Tibial nerve (tissue), 4 donors: ENCODE measurements at places on chromosomes 6 and 20.

DNA sequence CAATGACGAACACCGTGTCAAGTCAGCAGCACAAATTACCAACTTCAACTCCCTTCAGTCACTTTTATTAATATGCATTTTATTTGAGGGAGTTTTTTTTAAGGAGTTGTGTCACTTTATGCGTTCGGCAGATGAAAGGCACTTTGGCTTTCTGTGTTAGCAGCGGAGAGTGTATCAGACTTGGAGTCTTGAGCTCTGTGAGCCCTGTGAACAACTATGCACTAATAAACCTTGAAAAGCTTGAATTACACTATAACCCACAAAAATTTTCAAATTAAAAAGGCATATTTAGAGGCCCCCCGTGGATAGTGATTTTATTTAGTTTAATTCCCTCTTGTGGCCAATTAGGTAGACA lies 335.3 kb upstream of the NT5E start:
- no peak for DNase-seq

- peak; percentile 15 for DNase-seq
Measured at GRCh38 chr6:155936551-155936950, 480.9 kb upstream of the NOX3 start.

GRCh38 chr6:150596439-150596838 lies 3.2 kb upstream of the PLEKHG1 start:
- DNase-seq, result no peak

GRCh38 chr6:55726144-55726543 lies 147.2 kb upstream of the HMGCLL1 start:
- DNase-seq, result no peak

DNA sequence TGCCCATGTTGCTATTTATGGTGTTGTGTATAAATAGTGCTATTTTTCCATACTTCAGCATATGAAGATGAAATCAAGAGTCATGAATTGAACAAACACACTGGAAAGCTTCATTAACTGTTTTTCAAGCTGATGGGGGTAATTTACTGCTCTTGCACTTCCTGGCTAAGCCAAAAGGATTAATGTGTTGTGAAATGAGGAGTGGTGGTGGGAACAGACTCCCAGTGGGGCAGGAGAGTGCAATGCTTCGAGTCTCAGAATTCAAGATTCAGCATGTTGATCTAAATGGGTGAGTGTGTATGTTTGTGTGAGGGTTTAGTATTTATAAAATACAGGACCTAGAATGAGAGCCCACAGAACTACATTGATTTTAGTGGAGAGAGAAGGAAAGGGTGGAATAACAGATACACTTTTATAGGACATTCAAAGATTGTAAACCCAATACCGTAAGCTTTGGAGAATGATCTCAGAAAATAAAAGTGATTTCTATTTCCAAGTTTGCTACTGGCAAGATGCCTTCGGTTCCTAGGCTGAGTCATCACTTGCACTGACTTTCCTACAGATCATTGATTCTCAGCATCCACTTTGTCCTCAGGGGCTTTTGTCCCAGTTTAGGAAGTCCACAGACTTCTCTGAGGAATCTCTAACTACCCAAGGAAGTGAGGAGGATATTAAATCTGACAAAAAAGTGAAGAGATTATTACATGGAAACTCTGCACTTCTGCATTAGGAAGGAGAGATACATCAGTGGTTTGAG lies 303.6 kb downstream of the TRDN start:
- DNase-seq, result no peak

DNA sequence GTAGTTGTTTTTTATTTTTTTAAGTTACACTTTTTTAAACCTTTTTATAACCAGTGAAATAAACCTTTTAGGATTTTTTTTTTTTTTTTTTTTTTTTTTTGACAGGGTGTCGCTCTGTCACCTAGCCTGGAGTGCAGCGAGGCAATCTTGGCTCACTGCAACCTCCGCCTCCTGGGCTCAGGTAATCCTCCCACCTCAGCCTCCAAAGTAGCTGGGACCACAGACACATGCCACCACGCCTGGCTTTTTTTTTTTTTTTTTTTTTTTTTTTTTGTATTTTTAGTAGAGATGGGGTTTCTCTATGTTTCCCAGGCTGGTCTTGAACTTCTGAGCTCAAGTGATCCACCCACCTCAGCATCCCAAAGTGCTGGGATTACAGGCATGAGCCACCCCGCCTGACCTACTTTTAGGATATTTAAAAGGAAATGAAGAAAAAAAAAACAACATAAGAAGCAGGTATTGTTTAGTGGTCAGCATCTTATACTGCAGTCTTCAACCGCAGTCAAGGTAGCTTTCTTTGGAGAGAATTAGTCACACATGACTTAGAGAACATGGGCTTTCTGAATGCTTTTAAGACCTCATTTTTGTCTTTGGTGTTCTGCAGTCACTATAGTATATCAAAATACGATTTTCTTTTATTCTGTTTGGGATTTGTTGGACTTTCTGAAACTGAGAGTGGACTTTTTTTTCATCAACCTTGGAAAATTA lies 1.6 kb downstream of the POLR1H start:
- no peak for DNase-seq

GRCh38 chr20:24958506-24959385 lies 9.7 kb downstream of the CST7 start:
- DNase-seq, result no peak

- no peak for DNase-seq
Measured at GRCh38 chr6:29626948-29627754, 5.8 kb downstream of the GABBR1 start.

- peak; percentile 74 for DNase-seq
Measured at GRCh38 chr20:45890077-45890984, 677 bp downstream of the NEURL2 start.

GRCh38 chr6:16129623-16130401 lies 926 bp downstream of the MYLIP start:
- DNase-seq, result no peak

DNA sequence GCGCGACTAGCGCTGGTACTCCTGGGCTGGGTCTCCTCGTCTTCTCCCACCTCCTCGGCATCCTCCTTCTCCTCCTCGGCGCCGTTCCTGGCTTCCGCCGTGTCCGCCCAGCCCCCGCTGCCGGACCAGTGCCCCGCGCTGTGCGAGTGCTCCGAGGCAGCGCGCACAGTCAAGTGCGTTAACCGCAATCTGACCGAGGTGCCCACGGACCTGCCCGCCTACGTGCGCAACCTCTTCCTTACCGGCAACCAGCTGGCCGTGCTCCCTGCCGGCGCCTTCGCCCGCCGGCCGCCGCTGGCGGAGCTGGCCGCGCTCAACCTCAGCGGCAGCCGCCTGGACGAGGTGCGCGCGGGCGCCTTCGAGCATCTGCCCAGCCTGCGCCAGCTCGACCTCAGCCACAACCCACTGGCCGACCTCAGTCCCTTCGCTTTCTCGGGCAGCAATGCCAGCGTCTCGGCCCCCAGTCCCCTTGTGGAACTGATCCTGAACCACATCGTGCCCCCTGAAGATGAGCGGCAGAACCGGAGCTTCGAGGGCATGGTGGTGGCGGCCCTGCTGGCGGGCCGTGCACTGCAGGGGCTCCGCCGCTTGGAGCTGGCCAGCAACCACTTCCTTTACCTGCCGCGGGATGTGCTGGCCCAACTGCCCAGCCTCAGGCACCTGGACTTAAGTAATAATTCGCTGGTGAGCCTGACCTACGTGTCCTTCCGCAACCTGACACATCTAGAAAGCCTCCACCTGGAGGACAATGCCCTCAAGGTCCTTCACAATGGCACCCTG lies 1.6 kb downstream of the TPBG start:
- no peak for DNase-seq

- no peak for DNase-seq
Measured at GRCh38 chr6:167341665-167342655, 17.1 kb downstream of the TTLL2 start.

GRCh38 chr6:137744877-137745276 lies 122.2 kb upstream of the TNFAIP3 start:
- DNase-seq, result no peak

- DNase-seq, result no peak
Measured at GRCh38 chr20:51926670-51927305, 124.5 kb upstream of the SALL4 start.

DNA sequence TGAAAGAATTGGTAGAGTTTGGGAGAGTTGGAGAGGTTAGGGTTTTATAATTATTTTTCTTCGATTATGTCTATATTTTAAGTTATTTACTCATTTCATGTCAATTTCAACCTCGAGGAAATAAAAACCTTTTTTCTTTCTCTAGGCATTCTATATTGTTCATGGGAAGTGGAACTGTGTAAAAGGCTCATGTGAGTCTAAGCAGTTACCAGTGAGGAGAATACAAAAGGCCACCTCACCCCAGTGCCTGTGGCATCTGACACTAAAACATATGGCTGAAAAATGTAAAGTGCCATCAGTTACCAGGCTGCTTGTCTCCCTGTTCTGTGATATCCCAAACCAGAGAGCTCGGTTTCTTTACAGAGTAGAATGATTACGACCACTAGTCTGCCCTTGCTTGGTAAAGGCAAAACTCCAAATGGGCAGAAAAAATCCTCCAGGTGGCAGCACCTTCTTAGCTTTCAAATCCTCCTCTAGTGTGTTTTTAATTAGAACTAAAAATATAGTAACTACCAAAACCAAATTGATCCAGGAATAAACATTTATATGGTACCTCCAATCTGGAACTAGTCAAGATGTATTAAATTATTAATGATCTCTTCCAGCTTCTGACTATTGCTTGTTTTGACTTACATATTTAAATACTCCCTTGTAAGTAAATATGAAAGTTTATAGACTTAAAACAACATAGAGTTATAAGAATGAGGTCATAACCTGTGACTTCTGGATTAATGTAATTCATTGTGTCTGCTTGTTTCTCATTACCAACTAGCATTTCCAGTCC lies 122.6 kb upstream of the MCHR2 start:
- no peak for DNase-seq

- DNase-seq, result no peak
Measured at GRCh38 chr6:78611886-78612480, 255.4 kb upstream of the IRAK1BP1 start.

GRCh38 chr6:3520281-3521230 lies 63.7 kb upstream of the SLC22A23 start:
- DNase-seq, result no peak

GRCh38 chr6:157108923-157109322 lies 214.4 kb downstream of the TMEM242 start:
- no peak for DNase-seq
